Stimulated activated CD8-positive, alpha-beta memory T cell treated with anti-CD3 and anti-CD28 coated beads, Interleukin-4, amount 100 ng/mL, for 4 hours (primary cell): ENCODE measurements at places on chromosomes 16 and 17.

DNA sequence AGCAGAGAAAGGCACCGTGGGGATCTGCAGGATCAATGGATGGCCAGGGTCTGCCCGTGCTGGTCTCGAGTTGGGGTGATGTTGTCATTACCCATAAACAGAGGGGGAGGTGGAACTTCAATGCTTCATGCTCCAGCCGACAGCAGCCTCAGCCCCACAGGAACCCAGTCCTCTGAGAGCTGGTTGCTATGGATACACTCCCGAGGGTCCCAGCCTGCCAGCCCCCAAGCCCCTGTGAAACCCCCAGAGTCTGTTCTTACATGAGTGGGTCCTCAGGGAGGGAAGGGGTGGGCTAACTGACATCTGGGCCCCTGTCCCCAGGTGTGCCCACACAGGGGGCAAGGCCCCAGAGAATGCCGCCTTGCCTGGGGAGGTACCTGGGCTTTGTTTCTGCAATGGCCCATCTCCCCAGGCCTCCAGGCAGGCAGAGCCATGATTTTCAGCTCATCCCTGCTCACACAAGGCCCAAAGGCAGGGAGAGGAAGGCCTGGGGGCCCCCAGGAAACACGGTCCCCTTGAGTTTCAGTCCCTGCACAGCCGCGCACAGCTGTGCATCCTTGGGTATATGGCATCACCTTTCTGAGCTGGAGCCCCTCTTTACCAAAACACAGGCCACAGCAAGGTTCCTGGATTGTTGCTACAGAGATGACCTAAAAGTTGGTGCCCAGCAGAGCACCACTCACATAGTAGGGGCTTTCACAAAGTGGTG is 223.7 kb downstream of the ZNF423 start:
- DNase-seq: no peak

DNA sequence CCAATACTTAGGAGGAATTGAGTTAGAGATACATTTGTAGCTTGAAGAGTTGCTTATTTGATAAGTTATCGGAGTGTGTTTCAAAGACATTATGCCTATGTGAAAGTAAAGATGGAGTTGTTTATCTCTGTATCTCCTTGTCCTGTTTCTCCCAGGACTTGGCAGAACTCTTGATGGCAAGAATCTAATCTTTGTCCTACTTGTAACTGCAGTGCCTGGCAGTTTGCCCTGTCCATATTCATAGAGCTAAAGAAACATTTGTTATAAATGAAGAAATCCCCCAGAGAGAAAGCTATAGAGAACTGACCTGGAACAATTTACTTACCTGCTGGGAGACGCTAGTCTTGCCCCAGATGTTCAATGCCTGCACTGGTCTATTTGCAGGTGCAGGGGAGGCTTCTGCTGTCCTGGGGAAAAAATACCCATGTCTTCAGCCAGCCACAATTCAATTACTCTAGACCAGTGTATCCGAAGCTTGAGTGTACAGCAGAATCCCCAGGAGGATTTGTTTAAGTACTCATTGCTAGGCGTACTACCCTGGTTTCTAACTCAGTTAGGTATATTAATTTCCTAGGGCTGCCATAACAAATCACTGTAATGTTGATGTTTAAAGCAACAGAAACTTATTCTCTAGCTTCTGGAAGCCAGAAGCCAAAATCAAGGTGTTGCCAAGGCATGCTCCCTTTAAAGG is 410.0 kb upstream of the HSBP1 start:
- DNase-seq: no peak

- DNase-seq: no peak
Observed at GRCh38 chr17:9671559-9671958, 26.2 kb downstream of the USP43 start.

DNA sequence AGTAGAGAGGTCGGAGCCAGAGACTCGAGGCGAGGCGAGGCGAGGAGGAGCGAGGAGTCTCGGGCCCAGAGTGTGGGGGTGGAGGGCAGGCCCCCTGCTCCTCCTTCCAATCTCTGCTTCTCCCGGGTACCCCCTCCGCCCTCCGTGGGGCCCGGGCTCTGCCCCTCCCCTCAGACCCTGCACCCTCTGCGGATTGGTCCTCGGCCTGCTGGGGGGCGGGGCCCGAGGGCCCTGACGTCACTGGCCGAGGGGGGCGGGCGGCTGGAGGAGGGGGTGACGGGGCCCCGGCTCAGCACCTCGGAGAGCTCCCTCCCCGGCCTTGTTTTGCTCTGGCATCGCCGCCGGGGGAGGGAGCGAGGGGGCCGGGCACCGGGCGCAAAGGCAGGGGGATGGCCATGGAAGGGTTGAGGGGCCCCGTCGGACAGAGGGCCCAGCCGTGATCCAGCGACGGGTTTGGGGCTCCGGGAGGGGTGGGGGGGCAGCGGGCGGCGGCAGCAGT is at the start of gene RUNDC3A:
Gene RUNDC3A (plus strand): TSS at position 282 of the 499 bp plus-strand sequence. CDS start 232 bp downstream, outside the sequence.
- peak; percentile 69 for DNase-seq

GRCh38 chr16:88886845-88887521 is 20.5 kb upstream of the PABPN1L start:
- no peak for DNase-seq

DNA sequence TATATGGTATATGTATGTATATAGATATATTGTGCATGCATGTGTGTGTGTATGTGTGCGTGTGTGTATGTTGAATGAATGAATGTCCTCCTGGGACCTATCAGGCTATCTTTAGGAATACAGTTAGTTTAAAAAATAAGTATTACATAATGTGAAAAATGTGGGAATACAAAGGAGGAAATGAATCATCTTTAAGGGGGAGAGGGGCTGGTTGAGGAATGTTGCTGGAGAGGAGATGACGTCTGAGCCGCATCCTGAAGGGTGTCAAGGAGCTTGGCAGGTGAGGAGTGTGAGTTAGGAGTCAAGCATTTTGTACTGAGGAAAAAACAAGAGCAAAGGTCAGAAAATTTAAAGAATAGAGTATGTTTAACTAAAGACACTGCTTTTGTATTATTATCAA is 62.4 kb upstream of the NLK start:
- no peak for DNase-seq

- DNase-seq: no peak
Observed at GRCh38 chr17:72640415-72641165, 451.9 kb downstream of the SLC39A11 start.

DNA sequence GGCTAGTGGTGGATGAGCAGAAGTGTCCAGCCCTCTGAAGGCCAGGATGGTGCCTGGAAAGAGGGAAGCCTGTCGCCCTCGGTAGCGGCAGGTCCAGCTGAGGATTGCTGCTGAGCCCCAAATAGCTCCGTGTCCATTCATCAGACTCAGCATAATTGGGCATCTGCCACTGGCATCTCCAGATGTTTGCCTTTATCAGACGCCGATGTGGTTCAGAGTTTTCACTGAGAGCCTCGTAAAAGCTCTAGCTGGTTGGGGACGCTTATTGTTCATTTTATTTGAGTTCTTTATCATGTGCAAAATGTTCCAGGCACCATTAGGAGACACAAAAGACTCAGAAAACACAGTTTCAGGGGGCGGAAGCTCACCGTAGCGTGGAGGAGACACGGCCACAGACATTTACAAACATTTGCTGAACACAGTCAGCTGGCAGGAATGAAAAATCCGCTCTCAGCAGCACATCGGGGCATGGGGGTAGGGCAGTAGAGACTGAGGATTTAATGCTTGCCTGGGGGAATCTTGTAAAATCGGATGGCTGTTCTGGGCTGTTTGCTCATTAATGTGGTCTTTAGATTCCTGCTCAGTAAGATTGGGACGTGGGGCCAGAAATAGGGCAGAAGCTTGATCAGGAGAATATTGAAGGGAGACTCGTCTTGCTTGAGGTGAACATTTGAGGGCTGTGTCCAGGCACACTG is 41.7 kb downstream of the SMPD3 start:
- no peak for DNase-seq

DNA sequence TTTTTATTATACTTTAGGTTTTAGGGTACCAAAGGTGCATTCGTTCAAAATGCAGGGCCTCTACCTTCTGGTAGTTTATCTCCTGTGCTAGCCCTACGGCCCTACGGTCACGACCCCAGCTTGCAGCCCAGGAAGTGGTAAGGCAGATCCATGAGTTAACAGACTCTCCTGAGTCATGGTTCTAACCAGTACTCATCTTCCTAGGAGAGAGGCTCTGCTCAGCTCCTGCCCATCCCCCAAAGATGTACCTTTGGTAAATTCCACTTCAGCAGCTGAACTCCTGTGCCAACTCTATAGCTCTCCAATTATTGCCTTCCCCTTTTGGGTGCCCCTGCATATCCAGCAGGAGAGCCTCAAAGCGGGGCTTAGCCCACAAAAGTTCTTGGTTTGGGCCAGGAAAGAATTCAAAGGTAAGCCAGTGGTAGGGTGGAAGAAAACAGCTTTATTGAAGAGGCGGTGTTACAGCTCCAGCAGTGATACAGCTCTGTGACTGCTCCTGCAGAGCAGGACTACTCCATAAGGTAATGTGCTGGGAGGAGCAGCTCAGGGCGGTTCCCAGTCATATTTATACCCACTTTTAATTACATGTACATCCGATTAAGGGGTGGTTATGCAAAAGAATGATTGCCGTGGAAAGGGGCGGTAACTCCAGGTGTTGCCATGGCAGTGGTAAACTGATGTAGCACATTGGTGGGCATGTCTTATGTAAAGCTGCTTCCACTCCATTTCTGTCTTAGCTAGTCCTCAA is 241.4 kb downstream of the PMP22 start:
- DNase-seq: no peak

GRCh38 chr17:39174920-39175694 is 9.1 kb upstream of the ARL5C start:
- DNase-seq: peak; percentile 68

DNA sequence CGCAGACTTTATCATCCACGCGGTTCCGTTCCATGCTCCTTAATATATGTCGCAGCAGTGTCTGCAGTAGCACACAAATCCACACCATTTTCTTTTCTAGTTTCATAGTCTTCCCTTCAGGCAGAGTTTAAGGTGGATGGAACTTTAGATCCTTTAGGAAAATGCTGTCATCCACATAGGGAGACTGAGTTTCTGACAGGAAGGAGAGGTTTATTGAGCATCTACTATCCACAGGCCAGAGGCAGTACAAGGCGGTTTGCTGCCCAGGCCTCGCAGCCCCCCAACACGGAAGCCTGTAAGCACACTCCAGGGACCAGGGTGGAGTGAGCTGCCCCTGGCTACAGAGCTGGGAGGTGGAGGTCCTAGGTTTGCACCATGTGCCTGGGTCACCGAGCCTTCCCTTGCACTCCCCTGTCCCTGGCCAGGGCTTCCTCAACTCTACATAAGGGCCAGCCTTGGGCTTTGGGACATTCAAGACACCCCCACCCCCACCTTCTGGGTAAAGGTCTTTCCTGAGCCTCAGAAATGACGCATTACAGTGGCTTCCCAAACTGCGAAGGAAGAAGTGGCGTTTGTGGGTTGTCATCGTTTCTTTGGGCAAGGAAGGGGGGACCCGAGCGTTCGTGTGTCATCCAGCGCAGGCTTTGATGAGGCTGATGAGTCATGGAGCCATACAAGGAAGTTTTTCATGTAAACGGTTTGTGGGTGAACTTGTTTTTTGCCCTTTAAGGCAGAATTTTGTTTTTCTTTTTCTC is 146.5 kb upstream of the PLCG2 start:
- peak; percentile 47 for DNase-seq

- no peak for DNase-seq
Observed at GRCh38 chr16:25198021-25198420, 18.7 kb upstream of the AQP8 start.

GRCh38 chr17:33990943-33991706 is 264.0 kb upstream of the CCL2 start:
- no peak for DNase-seq

DNA sequence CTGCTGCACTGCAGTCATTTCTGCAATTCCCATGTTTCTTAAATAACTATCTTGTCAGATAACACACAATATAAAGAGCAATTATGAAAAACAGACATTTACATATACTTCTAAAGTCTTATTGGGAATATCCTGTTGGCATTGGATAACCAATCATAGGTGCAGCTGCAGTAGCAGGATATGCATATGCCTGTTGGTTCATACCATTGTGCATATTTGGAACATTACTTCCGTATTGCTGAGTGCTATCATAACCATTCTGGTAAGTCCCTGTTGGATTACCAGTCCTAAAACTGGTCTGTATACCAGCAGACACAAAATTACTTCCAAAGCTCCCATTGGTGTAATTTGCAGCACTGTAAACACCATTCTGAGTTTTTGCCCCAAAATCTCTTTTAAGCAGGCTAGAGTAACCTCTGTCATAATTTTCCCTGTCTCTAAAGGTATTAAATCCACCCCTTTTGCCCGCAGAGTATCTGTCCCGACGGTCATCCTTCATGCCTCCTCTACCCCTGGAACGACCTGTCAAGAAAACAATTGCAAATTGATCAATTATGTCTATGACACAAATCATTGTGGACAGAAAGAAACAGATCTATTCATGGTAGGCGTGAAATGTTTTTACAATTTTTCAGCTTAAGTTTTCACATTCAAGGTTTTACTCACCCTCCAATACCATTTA is 3.1 kb upstream of the POLG2 start:
- DNase-seq: no peak

DNA sequence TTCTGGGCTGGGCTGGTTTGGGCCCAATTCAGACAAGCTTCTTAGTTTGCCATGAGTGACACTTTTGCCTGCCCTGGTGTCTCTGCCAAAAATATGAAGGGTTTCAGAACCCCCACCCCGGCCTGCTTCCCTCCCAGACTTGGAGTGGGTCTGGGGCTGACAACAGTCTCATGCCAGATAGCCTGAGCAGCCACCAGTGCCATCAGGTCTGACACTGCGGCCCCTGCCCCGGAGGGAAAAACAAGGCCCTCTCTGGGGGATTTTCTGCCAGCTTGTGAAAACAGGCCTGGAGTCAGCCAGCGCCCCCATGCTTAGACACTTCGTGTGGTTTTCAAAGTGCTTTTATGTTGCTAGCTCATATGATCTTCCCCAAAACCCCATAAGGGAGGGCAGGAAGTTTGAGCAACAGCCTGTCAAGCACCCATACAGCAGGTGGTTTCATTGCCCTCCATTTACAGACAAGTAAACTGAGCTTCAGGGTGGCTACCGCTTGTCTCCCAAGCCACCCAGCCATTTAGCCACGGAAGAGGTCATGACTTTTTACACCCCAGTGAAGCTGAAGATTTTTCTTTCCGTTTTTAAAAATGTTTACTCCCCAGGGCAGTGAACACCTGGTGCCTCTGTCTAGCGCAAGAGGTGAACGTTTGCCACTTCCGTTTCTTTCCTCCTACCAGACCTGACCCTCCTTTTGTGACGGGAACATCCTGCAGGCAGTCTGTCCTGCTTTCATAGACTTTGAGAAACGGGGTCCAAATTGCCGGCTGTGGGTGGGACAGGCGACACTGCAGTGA is 300.6 kb downstream of the SEC14L1 start:
- DNase-seq: no peak

GRCh38 chr16:5033256-5034166 is at the start of gene NAGPA:
Gene NAGPA (minus strand): TSS chr16:5033935. CDS start chr16:5033914, 21 bp downstream.
- peak; percentile 62 for DNase-seq

GRCh38 chr16:72099377-72099818 is 5.8 kb downstream of the DHX38 start:
- DNase-seq: peak; percentile 8

GRCh38 chr17:65278050-65278819 is 141.1 kb downstream of the RGS9 start:
- DNase-seq: no peak
